ENCODE measurements at places on chromosomes 13 and 19.

DNA sequence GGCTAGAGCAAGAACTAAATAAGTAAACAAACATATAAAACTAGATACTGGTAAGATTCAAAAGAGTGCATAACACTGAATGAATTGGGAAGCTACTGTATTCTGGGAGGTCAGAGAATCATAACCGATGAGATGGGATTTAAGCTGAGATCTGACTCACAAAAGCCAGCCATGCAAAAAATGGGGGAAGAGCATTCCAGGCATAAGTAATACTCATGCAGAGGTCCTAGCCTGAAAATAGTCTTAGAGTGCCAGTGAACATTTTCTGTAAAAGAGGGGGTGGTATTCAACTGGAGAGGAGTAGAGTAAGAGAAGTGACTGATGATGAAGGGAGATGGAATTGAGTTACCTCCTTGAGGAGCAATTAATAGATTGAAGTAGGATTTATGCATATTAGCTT is 872.0 kb upstream of the GPC6 start:
- DNase-seq = no peak

- no peak for DNase-seq
Measured at GRCh38 chr19:14674764-14675163, at the start of gene ADGRE3. Gene ADGRE3 (minus strand): TSS chr19:14674844. CDS start chr19:14674770, 74 bp downstream.

GRCh38 chr19:29287061-29287460 is 74.1 kb upstream of the UQCRFS1 start:
- DNase-seq = no peak

DNA sequence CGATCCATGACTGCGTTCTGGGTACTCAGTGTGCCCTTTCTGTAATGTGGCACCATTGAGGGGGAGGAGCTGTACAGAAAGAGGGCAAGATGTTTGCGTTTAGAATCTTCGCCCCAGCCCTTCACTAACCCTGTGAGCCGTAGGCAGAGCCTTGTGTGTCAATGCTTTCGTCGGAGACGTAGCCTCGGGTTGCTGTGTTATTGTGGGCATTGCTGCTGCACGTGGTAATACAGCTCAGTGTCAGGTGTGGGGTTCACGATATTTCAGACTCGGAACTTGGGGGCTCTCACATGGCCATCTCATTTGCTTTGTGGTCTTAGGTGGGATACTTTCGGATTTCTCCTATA is 6.1 kb downstream of the RPS9 start:
- no peak for DNase-seq

- no peak for DNase-seq
Measured at GRCh38 chr13:95703576-95703975, 26.6 kb downstream of the DNAJC3 start.

DNA sequence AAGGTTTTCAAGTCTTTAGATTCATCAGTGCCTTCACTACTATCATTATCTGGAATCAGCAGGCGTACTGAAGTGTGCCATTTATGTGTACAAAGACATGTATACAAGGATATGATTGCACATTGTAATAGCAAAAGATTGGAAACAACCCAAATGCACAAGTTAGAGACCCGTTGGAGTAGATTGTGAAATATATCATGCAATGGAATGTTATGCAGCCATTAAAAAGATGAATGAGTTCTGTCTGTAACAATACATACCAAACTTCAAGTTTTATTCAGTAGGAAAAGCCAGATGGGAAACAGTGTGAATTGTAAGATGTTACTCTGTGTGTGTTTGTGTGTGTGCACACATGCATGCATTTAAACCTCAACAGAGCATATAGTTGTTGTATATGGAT is 97.9 kb downstream of the DGKH start:
- no peak for DNase-seq

DNA sequence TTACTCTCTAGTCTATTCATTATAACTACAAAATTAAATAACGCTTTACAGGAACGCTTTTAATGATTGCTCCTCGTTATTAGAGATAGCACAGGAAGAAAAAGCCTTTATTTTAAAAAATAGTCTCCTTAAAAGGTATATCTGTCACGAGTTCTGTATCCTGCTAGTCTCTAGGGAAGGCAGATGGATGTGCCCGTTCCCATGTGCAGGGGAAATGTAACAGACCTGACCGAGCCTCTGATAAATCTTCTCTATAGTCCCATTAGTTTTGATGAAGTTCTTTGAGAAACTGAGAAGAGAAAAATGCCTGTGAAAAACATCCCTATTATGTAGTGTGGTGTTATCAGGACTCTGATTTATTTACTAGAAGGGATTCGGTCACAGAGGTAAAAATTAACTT is 226.4 kb downstream of the PCDH9 start:
- no peak for DNase-seq

- peak; percentile 25 for DNase-seq
Measured at GRCh38 chr13:109747524-109747923, 38.9 kb downstream of the IRS2 start.

DNA sequence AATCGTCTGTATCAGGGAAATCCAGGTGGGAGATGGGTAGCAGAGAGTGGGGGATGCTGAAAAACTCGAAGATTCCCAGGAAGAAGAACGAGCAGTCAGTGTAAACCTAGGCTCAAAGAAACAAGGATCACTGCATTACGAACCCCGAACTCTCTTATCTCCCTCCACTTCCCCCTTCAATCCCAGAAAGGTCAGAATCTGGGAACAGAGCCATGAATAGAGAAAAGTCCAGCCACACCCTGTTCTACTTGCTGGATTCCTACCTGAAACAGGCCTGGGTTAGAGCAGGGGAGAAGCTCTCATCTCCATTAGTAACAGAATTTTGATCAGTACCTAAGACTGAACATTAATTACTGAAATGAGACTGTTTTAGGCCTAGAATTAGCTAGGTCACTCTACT is 24.4 kb downstream of the EPSTI1 start:
- no peak for DNase-seq

DNA sequence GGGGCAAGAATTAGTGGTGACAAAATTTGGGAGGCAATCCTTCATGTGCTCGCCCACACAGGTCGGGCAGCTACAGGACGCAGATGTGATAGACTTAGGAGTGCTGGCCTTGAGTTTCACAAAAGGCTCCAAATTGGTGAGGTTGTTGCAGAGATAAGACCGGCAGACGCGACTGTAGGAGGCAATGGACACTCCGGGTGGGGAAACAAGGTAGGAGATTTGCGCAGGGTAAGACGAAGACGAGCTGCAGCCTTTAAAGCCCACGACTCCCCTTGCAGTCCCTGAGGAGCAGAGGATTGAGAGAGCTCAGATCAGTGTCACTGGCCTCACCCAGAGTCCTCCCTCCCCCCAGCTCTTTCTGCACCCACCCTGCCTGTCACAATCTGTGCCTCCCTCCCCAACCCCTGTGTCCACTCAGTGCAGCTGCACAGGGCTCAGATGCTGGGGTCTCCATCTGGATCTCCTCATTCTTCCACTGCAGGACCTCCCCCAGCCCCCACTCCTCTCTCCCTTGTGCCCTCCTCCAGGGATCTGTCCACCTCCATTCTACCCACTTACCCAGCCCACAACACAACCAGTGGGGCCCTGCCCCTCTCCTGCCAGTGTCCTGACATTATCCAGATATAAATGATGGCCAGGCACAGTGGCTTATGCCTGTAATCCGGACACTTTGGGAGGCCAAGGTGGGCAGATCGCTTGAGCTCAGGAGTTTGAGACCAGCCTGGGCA is 6.3 kb downstream of the LYPD4 start:
- DNase-seq = no peak

DNA sequence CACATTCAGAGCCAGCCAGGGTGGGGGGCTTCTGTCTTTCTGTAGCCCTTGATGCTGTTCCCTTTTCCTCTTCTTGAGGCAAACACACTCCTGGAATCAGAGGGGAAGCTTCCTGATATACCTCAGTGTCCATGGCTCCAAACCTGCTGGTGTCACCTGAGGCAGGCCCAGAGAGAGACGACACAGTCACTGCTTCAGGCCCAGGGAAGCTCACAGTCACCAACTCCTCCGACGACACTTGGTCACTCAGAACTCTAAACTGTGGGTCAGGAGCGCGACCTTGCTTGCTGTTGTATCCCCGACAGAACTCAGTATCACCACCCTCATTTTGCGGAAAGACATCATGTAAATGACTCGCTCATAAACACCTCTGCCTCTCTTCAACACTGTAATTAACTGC is 1.1 kb downstream of the ATP13A1 start:
- DNase-seq = no peak

DNA sequence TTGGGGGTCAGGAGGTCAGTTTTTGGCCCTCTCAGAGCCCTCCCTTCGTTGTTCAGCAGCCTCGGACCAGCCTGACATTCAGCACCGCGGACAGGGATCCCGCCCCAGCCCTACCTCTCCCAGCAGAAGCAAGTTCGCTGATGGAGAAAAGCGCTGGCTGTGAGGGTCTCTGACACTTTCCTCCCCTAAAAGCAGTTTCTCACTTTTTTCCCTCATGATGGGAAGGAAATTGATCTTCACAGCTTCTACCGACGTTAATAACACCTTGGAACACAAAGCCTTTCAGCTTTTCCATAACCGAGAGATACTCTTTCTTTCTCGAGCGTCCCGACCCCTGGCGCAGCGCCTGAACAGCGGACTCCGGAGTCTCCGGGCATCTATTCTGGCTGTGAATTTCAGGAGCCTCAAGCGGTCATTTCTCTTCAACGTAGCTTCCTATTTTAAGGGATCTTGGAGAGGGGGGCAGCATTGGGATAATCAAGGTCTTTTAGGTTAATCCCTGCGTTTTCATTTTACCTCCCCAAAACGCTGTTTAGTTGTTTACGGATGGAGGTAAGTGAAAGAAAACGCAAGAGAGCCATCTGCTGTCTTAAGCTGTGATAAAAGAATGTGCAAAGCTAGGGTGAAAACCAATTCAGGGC is 467.2 kb downstream of the ITGBL1 start:
- peak; percentile 36 for DNase-seq

DNA sequence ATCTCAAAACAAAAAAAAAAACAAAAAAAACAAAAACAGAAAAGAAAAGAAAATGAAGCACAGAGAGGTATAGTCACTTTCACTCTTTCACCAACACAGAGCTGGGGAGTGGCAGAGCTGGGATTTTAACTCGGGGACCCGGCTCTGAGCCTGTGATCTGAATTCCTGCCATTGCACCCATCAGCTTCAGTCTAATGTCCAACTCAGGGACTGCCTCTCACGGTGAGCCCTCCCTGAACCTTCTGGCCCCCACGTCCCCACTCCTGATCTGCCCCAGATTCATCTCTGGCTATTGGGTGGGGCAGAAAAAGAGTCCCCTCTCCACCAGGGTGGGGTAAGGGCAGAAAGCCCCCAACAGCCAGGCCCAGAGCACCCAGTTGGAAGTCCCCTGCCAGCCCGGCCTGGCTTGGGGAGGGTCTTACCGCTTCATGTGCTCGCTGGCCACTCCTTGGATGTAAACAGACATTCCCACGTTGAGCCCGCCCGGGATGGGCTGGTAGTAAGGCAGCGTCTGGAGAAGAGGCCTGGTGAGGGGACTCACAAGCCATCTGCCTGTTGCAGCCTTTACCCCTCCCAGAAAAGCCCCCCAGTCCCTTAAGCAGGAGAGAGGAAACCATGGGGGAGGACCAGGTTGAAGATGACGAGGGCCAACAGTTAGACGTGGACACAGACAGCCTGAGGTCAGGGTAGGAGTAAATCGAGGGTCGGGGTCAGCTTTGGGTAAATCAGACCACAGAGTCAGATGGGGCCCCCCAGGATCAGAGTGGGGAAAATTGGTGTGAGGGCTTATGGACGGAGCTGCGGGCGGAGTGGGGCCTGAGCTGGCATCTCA is 520 bp downstream of the LGALS4 start:
- DNase-seq = no peak

DNA sequence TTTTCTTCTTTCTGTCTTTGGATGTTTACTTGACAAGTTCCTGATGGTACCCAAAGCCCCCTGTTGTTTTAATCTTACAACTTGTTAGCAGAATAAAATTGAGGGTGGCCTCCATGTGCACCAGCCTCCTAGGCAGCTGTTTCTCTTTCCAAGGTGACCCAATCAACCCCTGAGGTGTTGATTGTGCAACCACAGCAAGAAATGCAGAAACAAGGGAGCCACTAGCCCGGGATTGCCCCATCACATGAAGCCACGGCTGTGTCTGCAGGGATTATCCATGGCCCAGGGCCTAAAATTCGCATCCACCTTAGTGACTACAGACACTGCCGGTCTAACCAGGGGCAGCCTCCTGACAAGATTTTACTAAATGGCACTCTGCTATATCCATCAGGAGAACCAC is 14.4 kb downstream of the CEACAM4 start:
- DNase-seq = no peak

GRCh38 chr13:37027639-37028038 is 27.1 kb downstream of the EXOSC8 start:
- DNase-seq = no peak

GRCh38 chr19:2610637-2611482 is 91.6 kb downstream of the GNG7 start:
- peak; percentile 94 for DNase-seq

GRCh38 chr19:32352241-32352630 is 6.8 kb downstream of the ZNF507 start:
- no peak for DNase-seq

DNA sequence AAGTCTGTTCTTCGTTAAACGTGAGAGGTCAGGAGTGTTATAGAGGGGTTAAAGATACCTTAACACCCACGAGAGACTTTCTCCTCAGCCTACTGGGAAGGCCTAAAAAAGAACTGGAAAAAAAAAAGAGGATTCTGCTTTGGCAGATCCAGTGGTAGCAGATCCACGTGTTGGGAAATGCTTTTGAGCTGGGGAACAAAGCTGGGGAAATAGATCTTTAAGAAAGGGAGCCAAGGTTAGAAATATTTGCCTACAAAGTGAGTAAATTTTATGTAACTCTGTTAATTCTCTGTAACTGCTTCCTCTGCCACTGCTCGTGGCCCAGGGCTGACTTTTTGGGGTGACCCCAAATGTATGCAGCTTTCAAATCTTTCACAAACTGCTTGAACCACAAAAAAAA is 11.7 kb downstream of the RFX2 start:
- DNase-seq = no peak

DNA sequence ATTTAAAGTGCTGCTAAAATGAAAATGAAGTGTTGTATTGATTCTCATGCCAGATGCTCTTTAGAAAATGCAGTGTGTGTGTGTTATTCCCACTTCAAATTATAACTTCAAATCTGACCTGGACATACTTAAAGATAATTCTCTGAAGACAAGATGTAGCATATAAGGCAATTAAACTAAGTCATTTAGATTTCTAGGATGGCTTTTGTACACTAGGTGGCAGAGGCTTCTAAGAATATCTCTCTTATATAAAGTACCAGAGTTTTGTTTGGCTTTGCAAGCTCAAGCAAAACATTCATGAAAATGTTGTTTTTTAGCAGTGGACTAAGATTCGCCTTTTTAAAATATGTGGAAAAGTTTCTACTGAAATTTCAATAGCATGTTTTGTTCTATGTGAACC is 407.2 kb downstream of the GPC5 start:
- no peak for DNase-seq

GRCh38 chr19:50511069-50511822 is at the start of gene JOSD2:
Gene JOSD2 (minus strand): TSS chr19:50511191. CDS start chr19:50510431, 760 bp downstream.
- peak; percentile 98 for DNase-seq

GRCh38 chr19:1082165-1082927 is 12.8 kb downstream of the POLR2E start:
- peak; percentile 53 for DNase-seq

GRCh38 chr13:105048677-105049076 is 1486.8 kb downstream of the EFNB2 start:
- no peak for DNase-seq
